Psoas muscle (tissue), 8 donors: ENCODE measurements at places on chromosomes 7 and 10. TPM values are rescaled to one million over a fixed set of nuclear protein-coding genes. Genes with fewer than 3 reads are reported as not detected.

Gene PANK1
- 17.0 TPM for total RNA-seq

Gene DPCD
- total RNA-seq, result 6.6 TPM

Gene OR2A5
- not detected for total RNA-seq

Gene TYW1
- total RNA-seq, result 12.1 TPM
